Heart right ventricle (tissue), 16 donors: ENCODE measurements at places on chromosomes 7 and 10.
A peak's percentile ranks its signal among the peaks of the same experiment; 100 is the strongest.

GRCh38 chr10:44028384-44029137 is 356.3 kb downstream of the CXCL12 start:
- no peak for DNase-seq

GRCh38 chr10:77071001-77071511 is 566.6 kb downstream of the KCNMA1 start:
- peak; percentile 59 for DNase-seq

- DNase-seq: no peak
These were observed 48.3 kb upstream of the NRBF2 start for GRCh38 chr10:63084690-63085382.

DNA sequence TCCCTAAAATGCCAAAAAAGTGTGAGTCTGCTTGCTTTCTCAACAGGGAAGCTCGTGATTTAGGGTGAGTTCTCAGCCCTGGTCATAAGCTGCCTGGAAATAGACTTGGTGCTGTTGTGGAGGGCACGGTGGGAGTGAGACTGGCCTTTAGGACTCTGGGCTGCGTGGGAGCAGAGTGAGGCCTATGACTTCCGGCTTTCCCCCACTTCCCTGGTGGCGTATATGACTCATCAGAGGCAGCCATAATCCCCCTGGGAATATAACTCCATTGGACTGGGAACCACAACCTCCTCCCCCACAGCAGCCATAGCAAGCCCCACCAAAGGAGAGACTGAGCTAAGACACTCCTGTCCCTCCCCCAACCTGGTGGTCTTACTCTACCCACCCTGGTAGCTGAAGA is 95.0 kb downstream of the PON1 start:
- no peak for DNase-seq

DNA sequence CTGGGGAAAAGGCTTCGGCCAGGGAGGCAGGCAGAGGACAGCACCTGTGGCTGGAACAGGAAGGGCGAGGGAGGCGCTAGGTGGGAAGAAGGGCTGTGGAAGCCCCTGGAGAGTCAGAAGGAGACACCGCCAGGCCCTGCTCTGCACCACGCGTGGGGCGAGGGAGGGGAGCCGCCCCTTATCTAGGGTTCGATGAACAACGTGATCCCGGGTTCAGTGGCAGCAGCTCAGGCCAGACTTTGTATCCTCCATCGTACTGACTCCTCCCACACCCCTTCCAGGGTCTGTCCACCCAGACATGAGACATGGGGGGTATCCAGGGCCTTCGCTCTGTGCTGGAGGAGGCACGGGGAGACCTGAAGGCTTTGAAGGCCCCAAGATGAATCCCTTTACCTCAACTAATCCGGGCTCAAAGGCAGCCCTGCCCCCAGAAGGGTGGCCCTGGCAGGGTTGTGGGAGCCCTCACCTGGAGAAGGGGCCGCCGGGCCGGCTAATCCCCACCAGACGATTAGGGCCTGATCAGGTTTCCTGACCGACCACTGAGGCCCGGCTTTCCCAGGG is 110.8 kb downstream of the PDGFA start:
- DNase-seq: no peak

DNA sequence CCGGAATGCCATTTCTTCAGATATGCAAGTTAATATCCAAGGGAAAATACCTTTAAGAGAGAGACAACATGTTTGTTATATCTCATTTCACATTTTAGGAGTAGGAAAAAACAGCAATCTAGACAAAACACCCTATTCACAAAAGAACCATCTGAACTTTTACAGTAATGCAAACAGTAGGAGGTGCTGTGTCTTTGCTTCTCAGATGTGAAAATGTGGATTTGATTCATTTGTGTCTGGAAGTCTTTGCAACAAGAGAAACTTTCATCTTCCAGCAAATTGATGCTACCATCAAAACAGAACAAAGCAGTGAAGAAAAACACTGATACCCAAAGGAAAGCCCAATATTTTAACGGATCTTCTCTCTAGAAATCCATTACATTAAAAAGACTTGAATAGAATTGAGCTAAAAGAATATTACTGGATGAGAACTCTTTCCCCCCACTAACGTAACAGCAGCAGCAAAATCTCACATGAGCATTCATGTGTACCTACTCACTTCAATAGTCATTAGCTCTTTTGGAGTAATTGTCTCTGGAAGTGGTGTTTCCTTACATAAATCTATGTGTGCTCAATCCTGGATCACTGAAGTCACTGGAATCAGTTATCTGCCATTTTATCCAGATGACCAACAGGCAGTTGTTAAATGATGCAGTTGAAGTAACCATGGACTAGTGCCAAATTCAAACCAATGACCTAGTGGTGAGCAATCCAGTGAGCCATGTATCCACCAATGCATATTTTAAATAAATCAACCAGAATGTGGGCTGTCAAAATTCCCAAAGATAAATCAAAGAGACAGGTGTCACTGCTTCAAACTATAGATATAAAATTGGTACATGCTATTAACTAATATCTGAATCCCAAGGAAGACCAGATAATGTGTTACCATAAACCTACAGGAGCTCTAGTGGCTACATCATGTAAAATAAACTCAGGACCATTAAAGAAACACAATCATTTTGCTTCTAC is 1.8 kb downstream of the SEMA3C start:
- no peak for DNase-seq

- DNase-seq: no peak
These were observed 117.4 kb downstream of the RAB18 start for GRCh38 chr10:27621461-27621860.

DNA sequence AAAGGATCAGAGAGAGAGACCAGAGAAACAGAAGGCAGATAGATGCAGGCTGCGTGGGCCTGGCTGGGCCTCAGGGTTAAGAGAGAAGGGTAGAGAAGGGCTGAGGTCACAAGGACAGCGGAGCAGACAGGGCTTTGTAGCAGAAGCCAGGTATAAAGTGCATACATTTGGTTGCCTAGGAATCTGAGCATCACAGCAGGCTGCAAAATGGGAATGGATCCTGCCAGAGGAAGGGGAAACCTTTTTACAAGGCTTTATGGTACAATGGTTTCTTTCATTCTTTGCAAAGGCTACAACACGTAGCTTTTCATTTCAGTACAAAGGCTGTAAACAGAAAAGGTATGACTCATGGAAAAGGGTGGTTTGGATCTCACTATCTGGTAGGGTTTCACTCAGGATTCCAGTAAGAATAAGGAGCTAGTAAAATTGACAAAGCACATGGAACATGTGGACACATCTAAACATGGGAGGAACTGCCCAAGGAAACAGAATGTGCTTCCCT is 275.1 kb downstream of the DOCK4 start:
- DNase-seq: no peak

DNA sequence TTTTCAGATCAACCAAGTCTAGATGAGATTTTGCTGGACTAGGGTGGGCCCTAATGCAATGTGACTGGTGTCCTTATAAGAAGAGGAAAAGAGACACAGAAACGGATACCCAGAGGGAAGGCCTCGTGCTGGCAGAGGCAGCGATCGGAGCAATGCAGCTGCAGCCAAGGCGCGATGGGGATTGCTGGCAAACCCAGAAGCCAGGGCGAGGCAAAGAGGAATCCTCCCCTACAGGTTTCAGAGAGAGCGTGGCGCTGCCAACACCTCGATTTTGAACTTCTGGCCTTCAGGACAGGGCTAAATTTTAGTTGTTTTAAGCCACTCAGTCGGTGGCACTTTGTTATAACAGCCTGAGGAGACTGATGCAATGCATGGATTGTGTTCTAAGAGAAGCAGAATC is 157.1 kb upstream of the RHEB start:
- no peak for DNase-seq

DNA sequence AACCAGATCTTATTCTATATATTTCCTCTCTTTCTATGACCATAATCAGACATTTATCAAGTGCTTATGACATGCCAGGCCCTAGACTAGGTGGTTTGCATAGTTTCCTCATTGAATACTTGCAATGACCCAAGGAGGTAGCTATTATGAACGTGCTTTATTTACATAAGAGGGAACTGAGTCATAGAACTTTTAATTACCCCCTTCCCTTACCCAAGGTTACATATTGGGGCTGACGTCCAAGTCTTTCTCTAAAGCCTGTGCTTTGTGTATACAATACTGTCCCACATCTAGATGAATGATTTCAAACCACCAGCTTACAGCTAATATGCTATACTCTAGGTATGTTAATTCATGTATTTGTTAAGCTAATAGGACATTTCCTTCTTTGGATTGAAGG is 91.9 kb upstream of the NPY start:
- DNase-seq: no peak

- no peak for DNase-seq
These were observed 74.3 kb downstream of the AVL9 start for GRCh38 chr7:32569388-32570289.

DNA sequence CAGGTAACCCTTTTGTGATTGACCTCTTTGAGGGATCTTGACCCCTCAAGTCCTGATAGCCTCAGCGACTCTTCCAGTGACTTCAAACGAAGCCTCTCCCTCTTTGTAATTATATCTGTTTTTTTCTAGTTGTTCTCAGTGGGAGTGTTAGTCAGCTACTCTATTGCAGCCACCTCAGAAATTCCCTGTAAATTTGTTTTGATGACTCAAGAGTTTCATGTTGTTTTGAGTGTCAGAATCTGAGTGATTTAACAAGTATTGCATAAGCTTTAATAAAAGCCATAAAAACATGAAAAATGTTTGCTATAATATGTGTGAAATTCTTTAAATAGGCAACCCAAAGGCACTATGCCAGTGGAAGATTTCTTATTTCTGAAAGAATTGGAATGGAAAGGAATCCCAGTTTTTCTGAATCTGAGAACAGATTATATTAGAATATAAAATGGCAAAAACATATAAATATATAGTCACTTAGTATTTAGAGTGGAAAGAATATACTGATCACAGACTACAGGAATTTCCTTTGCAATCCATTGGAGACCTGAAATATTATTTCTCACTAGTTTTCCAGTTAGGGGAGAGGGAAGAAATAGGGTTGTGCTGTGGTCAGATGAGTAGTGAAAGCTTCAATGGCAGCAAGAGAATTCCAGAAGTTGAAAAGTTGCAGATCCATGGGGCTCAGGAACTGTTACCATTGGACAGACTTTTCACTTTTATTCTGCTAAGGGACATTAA is 94.4 kb upstream of the SEMA3C start:
- DNase-seq: no peak

- no peak for DNase-seq
These were observed 275.3 kb downstream of the DNAJB6 start for GRCh38 chr7:157612009-157612663.

GRCh38 chr10:35092851-35093250 is 2.7 kb upstream of the CUL2 start:
- DNase-seq: no peak

DNA sequence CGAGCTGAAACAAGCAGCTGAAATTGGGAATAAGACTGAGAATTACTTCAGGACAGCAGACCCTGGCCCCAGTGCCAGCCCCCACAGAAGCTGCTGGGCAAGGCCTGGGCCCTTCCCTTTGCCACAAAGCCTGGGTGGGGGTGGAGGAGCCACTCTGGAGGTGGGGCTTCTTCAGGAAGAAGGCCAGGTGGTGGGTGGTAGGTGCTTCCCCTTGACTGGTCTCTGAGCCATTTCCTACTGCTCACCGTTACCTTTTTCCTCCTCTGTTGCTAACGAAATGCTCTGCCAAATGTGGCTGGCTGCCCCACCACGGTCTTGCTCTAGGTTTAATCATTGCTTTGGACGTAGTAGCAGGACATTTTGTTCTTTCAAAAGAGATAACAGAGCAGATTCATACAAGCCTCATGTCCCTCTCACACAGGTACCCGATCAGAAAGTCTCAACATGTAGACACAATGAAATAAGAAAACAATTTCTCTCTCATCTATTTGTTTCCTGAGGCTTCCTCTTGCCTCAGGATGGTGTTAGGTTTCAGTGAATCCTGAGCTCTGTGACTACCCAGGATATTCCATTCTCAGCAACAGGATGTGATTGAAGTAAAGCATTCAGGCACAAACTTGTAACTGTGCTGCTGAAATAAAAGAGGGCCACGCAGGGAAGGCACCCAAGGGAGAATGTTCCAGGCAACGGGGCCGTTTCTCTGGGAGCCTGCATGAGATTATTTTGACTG is 66.5 kb downstream of the WDR11 start:
- no peak for DNase-seq

DNA sequence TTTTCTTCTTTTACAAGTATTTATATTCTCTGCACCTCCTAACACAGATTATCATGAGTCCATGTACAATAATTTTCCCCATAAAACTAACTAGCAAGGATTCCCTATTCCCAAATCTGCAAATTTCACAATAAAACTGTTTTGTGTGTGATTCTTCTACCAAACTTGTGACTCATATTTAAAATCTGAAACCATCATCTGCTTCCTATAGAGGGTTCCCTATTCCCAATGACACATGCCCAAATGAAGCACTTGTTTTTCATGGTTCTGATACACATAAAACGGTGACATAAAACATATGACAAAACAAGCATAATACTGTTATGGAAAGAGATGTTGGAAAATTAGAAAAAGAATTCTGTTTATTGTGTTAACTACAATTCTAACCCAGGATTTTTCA is 657.6 kb downstream of the PARD3 start:
- DNase-seq: no peak

GRCh38 chr7:159049266-159050025 is 95.2 kb downstream of the VIPR2 start:
- no peak for DNase-seq

DNA sequence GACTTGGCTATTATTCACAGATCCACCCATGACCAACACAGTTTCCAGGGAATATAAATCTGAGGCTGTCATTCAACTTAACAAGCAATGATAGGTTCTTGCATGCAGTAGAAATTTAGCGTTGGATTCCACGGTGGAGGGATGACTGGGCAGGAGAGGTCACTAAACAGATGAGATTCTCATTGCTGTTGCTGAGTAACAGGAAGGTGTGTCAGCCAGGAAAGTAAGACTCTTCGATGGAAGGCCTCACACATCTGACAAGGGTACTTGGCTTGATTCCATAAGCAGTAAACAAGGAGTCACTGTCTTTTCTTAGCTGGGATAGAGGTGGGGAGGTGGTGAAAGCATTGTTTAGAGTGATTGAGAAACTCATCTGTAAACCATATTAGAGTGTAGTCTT is 1152.0 kb downstream of the SORCS3 start:
- DNase-seq: no peak

- DNase-seq: no peak
These were observed 3.4 kb downstream of the H2BK1 start for GRCh38 chr7:151206914-151207313.

DNA sequence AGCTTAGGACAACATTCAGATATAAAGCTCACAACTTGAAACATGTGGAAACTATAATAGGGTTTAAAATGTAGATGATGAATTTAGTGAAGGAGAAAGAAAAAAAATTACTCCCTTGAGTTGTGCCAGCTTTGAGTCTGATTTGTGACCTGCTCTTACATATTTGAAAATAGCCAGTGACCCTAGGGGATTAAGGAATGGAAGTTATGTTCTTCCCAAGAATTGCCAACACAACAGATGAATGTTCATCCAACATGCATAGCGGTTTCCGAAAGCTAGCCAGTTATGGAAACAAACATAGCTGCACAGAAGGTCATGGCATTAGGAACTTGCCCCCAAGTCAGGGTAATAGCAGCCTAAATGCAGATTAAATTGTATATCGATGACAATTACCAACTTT is 10.8 kb downstream of the TMEM196 start:
- DNase-seq: no peak
